ENCODE measurements at places on chromosomes 4 and X.
A peak's percentile ranks its signal among the peaks of the same experiment; 100 is the strongest.

GRCh38 chrX:100995469-100995868, 26.0 kb downstream of the ARL13A start:
- no peak for DNase-seq

DNA sequence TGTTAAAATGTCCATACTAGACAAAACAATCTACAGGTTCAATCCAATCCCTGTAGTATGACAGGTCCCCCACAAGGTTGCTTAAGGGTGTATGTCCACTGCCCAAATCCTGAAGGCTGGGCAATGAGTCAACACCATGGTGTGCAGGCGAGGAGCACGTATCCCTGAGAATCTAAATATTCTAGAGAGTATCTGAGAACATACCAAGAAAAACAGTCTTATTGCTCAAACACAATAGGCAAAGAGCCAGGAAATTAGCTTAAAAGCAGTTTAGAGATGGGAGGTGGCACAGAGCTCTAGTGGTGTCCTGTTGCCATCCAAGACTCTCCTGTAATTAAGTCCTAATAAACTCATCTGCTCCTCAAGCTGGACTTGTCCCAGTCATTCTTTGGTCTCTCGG, 37.0 kb downstream of the RCHY1 start:
- DNase-seq = no peak

DNA sequence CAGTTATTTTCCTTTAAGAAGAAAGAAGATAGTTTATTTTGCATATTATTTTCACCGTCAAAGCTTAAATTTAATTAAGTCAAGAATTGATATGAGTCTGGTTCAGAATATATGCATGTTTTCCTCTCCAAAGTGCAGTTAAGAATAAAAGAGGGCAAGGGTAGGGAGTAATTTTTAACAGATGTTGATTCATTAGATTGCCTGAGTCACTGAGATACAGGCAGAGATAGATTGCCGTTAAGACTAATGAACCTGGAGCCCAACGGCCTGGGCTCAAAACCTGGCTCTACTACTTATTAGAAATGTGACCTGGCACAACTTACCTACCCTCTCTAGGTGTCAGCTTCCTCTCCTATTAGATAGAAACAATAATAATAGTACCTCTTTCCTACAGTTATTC, 1037.4 kb upstream of the PABPC4L start:
- no peak for DNase-seq

DNA sequence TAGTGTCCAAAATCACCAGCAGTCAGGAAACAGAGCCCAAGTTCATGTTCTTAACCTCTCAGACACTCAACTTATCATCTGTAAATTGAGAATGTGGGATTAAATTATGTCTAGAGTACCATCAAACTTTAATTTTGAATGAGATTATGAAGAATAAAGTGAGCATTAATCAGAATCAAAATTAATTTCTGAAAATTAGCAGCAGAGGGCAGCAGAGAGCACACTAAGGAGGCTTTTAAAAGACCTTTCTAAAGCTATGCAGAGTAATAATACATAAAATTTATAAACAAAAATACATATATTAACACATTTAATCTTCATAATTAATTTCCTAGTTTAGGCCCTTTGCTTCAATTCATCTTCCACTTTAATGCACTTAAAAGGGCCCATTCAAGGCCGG, 7.1 kb downstream of the TASL start:
- DNase-seq = no peak

GRCh38 chrX:78029663-78030062, 60.2 kb upstream of the PGAM4 start:
- no peak for DNase-seq

- no peak for DNase-seq
Measured at GRCh38 chr4:45131020-45131419, 404.7 kb upstream of the GNPDA2 start.

- DNase-seq = no peak
Measured at GRCh38 chr4:1376391-1376840, 29.4 kb downstream of the UVSSA start.

GRCh38 chr4:140044337-140044902, 109.6 kb downstream of the MAML3 start:
- no peak for DNase-seq

- no peak for DNase-seq
Measured at GRCh38 chrX:12894074-12895030, 12.1 kb upstream of the TLR8 start.

DNA sequence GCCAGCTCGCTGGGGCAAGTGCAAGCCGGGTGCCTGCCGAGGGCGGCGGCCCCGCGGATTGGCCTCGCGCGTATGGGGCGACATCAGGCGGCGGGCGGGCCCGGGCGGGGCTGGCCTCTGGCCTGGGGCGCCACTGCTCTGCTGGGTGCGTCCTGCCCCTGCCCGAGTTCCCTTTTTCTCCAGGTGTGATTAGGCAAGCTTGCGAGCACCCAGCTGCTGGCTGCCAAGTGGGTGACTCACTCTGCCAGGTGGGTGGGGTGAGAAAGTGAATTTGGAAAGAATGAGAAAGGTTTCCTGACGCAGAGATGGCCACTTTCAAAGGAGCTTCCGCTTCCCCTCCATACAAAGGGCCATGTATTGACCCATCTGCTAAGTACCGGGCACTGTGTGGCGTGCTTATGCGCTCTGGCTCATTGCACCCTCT, 32.5 kb downstream of the FGFBP1 start:
- no peak for DNase-seq

DNA sequence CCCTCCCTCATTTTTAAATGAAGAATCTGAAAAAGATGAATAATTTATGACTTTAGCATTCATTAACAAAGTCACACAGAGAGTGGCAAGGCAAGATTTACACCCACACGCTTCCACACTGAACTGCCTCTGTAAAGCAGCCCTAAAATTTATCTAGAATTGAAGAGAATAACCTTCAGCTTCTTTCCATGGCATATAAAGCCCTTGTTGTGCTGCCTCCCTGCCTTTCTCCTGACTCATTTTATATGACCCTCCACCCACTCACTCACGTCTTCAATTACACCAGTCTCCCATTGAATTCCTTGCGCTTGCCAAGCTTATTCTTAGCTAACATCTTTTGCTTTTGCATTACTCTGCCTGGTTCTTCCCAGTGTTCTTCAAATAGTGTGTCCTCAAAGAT, 2649.3 kb downstream of the PCDH7 start:
- DNase-seq = no peak

DNA sequence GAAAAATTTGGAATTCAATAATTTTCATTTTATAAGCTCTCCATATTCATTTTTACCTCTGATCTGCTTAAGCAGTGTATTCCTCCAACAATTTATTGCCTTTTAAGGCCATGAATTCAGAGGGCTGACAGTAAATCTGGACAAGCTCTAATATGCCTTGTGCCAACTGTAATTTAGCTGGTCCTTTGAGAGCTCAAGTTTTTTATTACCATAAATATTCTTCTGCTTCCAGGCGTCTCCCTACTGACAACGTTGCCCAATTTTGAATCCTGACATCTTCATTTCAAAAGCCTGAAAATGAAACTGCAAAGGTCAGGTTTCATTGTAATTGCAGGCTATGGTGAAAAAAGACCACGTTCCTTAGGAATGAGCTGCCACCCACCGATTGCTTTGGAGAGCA, 95.8 kb upstream of the GEMIN8 start:
- no peak for DNase-seq

- DNase-seq = no peak
Measured at GRCh38 chr4:153591441-153591840, 92.6 kb upstream of the TLR2 start.

DNA sequence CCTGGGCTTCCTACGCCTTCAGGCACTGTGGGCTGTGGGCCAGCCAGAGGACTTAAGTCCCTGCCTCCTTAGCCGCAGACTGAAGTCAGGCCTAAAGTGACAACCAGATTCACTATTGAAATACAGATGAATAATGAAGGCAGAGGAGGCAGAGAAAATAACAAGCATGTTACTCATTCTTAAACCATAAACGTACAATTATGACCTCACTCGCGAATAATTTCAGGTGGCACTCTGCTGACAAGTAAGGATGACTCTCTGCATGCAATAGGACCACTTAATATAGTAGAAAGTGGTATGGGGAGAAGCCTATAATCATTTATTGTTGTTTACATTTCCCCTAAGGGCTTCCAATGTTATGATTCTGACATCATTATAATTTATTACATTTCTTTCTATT, 409.2 kb upstream of the FGF13 start:
- DNase-seq = no peak

- DNase-seq = no peak
Measured at GRCh38 chrX:21756785-21757529, 959 bp downstream of the SMPX start.

GRCh38 chr4:148092316-148093014, 349.7 kb downstream of the NR3C2 start:
- DNase-seq = no peak

DNA sequence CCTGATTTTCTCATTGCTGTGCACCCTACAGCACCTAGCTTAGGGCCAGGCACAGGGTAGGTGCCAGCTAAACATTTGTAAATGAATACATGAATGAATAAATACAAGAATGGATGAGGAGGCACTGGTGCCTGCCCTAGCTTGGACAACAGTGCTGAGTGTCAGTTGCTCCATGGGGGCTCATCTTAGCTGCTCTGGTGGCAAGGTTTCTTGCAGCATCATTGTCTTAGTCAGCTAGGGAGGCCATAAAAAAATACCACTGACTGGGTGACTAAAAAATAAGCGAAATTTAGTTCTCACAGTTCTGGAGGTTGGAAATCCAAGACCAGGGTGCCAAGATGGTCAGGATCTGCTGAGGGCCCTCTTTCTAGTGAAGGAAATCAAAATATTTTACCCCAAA, 31.2 kb downstream of the TMEM31 start:
- DNase-seq = no peak

DNA sequence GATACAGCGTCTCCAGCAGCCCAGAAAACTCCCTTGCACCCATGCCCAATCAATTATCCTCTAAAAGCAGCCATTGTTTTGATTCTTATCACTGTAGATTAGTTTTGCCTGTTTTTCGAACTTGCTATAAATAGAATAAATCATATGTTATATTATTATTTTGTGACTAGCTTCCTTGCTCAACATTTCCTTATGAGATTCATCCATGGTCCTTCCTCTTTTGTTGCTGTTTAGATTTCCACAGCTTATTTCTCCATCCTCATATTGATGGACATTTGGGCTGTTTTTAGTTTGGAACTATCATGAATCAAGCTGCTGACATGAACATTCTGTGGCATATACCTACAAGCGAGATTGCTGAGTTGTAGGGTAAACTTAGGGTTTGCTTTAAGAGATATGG, 595.3 kb downstream of the BCOR start:
- no peak for DNase-seq

DNA sequence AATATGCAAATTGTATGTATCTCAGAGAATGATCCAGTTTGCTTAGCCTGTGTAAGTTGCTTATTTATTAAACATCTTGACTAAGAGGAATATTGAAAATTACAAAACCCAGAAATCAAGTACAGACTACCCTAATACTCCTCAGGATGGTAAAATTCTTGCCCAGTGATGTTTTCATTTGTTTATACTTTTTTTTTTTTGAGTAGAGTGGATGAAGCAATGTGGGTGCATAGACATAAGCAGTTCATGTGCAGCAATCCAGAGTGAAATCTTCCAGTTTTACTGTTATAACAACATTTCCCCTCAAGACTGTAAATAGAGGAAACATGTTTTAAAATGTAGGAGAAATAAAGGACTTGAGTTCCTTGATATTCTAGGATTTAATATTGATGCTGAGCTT, 4.7 kb downstream of the GLRB start:
- DNase-seq = no peak

DNA sequence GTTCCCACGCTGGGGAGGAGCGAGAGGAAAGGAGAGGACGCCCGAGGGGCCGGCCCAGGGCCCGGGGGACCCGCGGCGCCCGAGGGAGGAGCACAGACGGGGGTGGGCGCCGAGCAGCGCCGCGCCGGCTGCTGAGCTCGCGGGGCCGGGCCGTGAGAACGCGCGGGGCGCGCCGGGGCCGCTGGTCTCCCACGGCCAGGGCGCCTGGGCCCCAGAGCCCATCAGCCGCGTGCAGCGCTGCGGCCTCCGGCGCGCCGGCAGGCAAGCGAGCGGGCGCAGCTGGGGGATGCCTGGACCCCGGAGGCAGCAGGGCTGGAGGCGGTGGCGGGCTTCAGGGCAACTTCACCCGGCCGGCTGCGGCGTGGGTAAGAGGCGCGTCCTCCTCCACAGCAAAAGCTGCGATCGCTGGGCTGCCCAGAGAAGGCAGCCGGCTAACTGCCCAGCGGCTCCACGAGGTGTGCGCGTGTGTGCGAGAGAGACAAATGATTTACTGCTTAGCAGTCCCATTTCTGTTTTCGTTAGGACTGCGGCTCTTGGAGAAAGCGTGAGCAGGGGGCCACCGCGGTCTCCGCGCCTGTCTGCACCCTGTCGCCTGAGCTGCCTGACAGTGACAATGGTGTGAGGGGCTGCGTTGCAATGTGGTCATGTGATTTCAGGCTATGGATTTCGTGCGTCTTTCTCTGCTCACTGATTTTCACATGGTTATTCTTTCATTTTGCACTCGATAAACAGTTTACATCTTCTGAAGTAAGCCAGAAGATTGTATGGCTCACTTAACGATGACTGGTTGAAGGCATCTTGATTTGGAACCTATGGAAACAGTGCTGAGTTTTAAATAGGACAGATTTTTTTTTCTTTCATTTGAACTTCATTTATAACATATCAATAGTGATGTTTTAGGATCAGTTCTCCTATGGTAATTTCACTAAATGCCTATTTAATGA, 1.2 kb downstream of the GUCY1A1 start:
- DNase-seq = peak; percentile 26

- no peak for DNase-seq
Measured at GRCh38 chr4:3226944-3227343, 22.0 kb upstream of the MSANTD1 start.

DNA sequence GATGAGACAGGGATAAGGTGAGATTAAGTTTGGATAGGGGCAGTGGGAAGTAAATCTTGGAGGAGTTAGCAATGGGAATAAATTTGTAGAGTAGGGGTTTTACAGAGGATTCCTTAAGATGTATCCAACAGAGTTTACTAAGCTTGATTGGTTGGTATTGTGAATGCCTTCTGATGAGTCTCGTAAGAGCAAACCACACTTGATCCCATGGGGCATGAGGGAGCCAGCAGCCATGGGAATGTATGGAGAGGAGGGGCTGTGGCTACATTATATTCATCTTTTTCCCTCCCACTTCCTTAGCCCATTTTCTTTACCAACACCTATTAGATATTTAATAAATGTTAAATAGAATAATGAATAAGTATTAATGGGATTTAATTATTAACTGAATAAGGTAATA, 126.6 kb upstream of the NDST3 start:
- no peak for DNase-seq

DNA sequence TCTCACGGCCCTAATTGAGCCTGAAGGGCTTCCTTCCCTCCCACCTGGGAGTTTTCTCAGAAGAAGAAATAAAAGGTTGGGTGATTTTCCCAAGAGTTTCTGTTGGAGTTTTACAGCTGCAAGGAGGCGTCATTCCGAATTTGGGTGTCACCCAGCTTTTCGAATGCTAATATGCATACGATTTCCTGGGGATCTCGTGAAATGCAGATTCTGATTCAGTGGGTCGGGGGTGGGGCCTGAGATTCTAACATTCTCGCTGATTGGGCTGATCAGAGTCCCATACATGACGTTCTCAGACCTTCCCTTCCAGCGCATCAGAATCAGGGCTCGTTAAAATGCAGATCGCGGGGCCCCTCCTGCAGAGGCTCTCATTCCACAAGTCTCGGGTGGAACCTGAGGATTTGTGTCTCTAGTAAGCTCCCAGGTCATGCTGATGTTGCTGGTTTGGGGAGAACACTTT, 125.8 kb upstream of the STX18 start:
- no peak for DNase-seq

GRCh38 chr4:10456595-10457254, 501 bp downstream of the ZNF518B start:
- DNase-seq = peak; percentile 33

- no peak for DNase-seq
Measured at GRCh38 chr4:158192439-158193158, 17.7 kb upstream of the TMEM144 start.

- no peak for DNase-seq
Measured at GRCh38 chr4:9811806-9812205, 30.4 kb downstream of the DRD5 start.
